ENCODE measurements at places on chromosomes 5 and 9.
A peak's percentile ranks its signal among the peaks of the same experiment; 100 is the strongest.

DNA sequence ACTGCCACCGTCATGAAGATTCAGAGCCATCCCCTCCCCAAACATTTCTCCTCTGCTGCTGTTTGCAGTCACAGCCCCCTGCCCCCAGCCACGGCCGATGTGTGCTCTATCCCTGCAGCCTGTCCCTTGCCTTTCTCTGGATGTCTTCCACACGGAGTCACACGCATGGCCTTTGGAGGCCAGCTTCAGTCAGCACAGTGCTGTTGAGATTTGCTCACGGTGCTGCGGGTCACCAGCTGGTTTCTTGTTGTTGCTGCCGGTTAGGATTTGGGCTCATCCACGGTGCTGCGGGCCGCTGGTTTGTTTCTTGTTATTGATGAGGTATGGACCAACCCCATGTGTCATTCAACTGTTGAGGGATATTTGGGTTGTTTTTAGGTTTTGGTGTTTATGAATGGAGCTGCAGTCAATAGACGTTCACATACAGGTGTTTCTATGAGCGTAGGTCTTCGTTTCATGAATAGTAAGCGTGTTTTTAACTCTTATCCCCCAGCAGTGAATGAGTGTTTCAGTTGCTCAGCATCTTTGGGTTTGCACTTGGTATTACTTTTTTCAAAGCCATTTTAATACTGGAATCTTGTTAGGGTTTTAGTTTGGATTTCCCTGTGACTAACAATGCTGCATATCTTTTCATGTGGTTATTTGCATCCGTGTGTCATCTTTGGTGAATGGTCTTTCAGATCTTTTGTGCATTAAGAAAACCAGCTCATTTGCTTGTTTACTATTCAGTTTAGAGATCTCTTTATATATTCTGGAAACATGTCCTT lies 57.6 kb downstream of the AHRR start:
- no peak for DNase-seq

GRCh38 chr9:95477441-95477840 lies 39.3 kb downstream of the PTCH1 start:
- no peak for DNase-seq

DNA sequence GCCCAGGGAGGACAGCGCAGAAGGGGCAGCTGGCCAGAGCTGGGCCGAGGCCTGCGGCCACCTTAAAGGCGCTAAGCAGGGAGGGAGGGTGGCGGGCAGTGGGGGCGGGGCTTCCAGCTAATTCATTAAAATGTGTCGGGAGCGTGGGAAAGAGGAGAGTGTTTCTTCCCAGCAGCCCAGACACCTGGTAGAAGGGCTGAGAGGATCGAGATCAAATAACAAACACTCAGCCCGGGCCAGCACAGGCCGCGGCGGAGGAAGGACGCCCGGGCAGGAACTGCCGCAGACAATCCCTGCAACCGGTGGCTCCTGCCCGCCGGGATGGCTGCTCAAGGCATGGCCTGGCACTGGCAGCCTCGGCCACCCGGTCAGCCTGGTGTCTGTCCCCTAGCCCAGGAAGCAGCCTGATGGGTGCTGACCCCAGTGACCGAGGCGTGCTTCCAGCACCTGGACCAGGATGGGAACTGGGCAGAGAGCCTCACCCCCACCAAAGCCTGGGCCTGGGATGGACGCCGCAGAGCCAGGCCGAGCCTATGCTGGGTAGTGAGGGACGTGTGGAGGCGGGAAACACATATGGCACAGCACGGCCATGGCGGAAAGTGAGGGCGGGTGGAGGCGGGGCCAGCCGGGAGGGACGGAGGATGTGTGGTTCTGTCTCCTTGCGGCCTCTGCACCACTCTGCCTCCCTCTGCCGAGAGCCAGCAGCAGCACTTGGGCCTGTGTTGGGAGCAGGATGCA lies 3.2 kb upstream of the NRARP start:
- DNase-seq = peak; percentile 74

GRCh38 chr5:156431956-156432829 lies 105.2 kb downstream of the SGCD start:
- DNase-seq = no peak

Measured in CD4-positive, alpha-beta T cell treated with Interleukin-6 for 4 hours (primary cell).